GM23338 (cell line): ENCODE measurements at places on chromosomes 11 and 22. TPM values are rescaled to one million over a fixed set of nuclear protein-coding genes. Genes with fewer than 3 reads are reported as not detected.

DNA sequence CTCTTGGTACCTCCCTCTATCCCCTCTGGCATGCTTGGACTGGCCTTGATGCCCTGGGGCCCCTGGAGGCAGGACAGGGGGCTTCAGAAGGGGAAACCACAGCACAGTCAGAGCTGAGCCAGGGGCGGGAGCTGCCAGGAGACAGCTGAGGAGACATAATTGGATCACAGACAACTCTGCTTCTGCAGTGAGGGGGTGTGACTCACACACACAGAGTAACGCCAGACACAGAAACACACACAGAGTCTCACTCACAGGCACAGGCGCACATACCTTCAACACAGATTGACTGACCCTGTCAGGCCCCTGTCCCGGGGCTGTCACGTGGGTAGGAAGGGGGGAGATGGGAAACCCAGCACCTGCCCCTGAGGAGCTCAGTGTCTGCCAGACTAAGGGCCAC is 20.6 kb downstream of the STARD10 start:
- no peak for DNase-seq

The CD248 gene
- 2.0 and 3.8 TPM in 2 replicates for total RNA-seq

- no peak for DNase-seq
These were observed 11.9 kb downstream of the C11orf21 start for GRCh38 chr11:2289859-2290258.

The ELMOD1 gene
- 1.2 and 5.2 TPM in 2 replicates for total RNA-seq

The OR6A2 gene
- total RNA-seq: 0.97 and 1.7 TPM in 2 replicates

The DUSP18 gene
- 1.5 and 2.7 TPM in 2 replicates for total RNA-seq

- DNase-seq: peak; percentile 43
These were observed 511.1 kb downstream of the SOX6 start for GRCh38 chr11:15845261-15845660.

DNA sequence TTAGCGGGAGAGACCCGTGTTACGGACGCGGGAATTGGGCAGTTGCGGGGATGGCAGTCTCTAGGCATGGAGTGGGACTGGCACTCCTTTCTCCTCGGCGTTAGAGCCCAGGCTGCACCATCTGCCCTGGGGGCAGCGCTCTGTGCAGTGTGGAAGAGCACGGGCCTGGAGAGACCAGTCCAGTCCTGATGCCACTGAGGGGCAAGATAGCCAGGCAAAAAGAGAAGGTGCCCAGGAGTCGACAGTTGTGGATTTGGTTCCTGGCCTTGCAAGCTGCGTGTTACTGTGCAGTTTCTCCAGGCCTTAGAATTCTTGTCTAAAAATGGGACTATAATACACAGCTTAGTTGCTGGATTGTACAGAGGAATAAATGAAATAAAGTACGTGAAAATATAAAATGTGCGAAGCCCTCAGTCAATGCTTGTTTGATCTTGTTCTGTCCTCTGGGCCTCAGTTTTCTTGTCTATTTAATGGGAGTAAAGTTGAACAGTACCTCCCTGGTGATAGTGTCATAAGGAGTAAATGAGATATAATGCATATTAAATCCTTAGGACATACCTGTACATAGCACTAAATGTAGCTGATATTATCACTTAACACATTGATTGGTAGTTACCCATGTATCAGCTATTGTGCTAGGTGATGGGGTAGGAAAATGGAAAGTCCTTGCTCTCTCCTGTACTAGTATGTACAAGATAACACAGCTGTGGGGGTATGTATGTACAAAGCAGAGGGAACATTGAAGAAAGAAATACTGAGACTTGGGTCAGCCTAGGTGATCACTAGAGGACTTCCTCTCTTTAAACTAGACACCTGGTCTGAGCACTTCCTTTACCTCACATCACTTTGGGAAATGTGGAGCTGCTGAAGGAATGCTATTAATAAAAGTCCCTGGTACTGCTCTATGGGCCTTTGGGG is 1.2 kb downstream of the ATXN10 start:
- DNase-seq: no peak

DNA sequence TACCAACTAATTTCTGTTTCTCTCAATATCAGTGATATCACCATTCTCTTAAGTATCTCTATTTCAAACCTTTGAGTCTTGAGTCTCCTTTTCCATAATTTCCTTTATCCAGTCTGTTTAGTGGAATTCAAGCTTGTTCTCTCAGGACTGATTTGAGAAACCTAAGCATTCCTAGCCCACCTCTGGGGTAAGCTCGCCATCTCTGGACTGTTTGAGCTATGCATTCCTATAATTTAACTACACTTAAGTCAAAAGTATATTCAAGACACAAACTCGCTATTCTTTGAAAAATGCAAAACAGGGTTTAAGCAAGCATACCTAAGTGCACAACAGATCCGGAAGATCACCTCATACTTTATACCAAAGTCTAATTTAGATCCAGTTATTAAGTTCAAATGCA is 2.1 kb upstream of the DLAT start:
- peak; percentile 9 for DNase-seq

DNA sequence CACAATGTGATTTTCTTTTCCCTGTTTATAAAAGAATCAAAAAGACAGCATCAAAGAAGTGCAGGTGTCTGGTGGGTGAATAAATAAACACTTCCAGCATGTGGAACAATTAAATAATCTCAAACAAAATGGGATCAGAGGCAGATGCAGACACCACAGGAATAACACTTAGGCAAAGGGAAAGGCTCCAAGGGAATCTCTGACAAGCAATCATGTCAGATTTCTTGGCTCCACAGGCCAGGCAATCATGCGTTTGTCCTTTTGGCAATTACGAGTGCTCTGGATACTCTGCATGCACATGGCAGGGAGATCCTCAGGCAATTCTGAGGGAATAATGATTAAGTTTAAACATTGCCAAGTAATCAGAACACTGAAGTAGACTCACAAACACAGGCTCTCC is 403.5 kb upstream of the LUZP2 start:
- DNase-seq: no peak

DNA sequence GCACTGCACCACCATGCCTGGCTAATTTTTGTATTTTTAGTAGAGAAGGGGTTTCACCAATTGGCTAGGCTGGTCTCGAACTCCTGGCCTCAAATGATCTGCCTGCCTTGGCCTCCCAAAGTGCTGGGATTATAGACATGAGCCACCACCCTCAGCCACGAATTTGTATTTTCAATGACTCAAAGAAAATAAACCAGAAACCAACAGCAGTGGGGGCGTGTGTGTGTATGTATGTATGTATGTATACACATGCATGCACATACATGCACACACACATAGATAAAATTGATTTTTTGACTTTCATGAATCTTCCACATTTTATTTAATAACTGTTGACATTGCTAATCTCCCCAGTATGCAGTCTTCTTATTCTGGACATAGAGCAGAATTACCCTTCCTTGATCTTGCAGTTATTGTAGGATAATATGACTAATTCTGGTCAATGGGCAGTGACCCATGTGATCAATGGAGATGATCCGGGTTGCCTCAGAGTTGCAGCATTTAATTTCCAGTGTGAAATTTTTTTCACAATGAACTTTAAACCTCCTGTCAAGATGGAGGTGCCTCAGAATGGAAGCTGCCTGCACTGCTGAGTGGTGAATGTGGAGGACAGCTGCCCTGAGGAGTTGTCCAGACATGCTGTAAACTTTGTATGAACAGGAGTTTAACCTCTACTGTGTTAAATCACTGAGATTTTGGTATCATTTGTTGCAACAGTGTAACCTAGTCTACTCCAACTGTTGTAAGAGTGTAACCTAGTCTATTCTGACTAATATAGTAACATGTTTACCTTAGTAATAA is 12.8 kb upstream of the PTPN5 start:
- DNase-seq: no peak

The SHANK3 gene
- 4.9 and 5.1 TPM in 2 replicates for total RNA-seq

The MS4A4E gene
- not detected in 2 replicates for total RNA-seq

The CRYBA4 gene
- total RNA-seq: 1.7 TPM in 1 of 2 replicates, not detected in the other

- DNase-seq: peak; percentile 54
These were observed 73.5 kb upstream of the PPARA start for GRCh38 chr22:46076651-46077339.

DNA sequence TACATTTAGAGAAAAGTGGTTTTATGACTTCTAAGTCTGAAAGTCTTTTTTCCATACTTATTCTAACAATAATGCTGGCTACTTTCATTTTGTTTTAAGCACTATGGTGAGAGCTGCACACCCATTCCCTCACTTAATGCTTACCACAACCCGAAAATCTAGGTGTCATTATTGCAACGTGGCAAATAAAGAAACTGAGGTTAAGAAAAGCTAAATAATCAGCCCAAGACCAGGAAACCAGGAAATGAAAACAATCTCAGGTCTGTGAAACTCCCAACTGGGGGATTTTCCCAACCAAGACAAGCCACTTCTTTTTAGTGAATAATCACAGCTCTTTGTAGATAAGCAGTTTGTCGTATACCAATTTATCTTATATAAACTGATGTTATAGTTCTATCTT is 126.3 kb downstream of the SLC1A2 start:
- DNase-seq: no peak

The PATZ1 gene
- 51.5 and 56.8 TPM in 2 replicates for total RNA-seq

The MADD gene
- total RNA-seq: 33.3 and 43.8 TPM in 2 replicates

The TXN2 gene
- total RNA-seq: 21.6 and 23.0 TPM in 2 replicates

The OR5B21 gene
- not detected in 2 replicates for total RNA-seq

The TIMM8B gene
- 52.4 and 53.9 TPM in 2 replicates for total RNA-seq

The CEND1 gene
- total RNA-seq: 3.1 and 5.5 TPM in 2 replicates

The MRGPRX3 gene
- not detected in 2 replicates for total RNA-seq

- no peak for DNase-seq
These were observed 101.1 kb upstream of the APOA1 start for GRCh38 chr11:116938471-116939070.

GRCh38 chr22:48871176-48871840 is 956.4 kb downstream of the BRD1 start:
- DNase-seq: no peak

GRCh38 chr22:40605761-40606160 is 30.8 kb downstream of the MRTFA start:
- DNase-seq: no peak

- no peak for DNase-seq
These were observed 12.2 kb downstream of the ATG16L2 start for GRCh38 chr11:72826191-72826941.

GRCh38 chr11:8386134-8386864 is 122.6 kb upstream of the LMO1 start:
- DNase-seq: no peak

GRCh38 chr11:62445314-62445740 is 26.5 kb downstream of the SCGB1A1 start:
- no peak for DNase-seq

DNA sequence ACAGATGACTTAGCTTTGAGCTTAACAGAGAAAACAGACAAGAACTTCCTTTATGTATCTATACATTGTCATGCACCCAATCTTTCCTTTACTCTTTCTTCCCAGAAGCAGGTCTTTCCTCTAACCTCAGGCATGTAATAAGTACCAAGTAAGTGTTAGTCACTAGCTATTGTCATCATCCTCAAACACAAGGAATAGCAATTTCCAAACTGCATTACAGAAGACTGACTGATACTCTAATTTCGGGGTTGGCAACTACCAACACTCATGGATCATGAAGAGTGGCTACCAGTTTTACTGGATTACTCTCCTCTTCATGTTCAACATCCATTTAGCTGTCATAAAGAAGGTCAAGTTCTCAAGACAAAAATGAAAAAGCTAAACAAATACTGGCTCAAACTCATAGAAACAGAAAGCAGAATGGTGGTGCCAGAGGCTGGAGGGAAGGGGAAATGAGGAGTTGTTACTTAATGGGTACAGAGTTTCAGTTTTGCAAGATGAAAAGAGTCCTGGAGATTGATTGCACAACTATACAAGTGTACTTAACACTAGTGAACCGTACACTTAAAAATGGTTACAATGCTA is 111.6 kb downstream of the SIK3 start:
- DNase-seq: peak; percentile 28

DNA sequence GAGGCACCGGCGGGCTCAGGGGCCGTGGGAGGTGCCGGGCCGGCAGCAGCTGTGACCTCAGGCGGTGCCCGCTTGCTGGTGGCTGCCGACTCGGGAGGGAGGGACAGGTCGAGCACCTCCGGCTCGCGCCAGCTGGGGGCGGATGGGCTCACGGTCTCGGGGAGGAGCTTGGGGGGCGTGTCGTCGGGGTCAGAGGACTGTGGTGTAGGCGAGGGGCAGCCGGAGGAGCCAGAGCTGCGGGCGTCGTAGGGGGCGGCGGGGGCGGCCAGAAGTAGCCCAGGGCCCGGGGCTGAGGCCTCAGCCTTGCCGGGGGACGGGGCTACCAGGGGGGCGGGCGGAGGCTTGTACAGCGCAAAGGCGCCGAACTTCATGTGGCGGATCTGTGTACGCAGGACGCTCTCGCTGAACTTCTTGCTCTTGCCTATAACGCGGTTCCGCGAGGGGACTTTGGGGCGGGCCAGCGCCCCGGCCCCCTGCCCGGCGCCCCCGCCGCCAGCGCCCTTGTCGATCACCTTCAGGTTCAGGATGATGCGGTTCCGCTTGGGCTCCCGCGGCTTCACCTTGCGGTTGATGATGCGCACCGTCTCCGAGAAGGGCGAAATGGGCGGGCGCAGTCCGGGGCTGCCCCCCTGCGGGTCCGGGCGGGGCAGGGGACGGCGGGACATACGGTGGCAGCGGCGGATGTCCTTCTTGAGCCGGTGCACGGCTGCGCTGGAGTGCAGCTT is 5.5 kb downstream of the CBX6 start:
- peak; percentile 95 for DNase-seq

DNA sequence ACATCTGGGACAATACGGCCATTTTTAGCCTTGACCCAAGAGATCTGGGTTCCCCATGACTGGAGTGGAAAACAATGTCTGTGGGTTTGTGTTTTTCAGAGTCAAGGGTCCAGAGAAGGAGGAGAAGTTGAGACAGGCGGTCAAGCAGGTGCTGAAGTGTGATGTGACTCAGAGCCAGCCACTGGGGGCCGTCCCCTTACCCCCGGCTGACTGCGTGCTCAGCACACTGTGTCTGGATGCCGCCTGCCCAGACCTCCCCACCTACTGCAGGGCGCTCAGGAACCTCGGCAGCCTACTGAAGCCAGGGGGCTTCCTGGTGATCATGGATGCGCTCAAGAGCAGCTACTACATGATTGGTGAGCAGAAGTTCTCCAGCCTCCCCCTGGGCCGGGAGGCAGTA is 15.7 kb downstream of the NNMT start:
- no peak for DNase-seq
